Activated naive CD4-positive, alpha-beta T cell treated with Interleukin-2 at 50 U/mL for 16 hours (primary cell): ENCODE measurements at places on chromosomes 4 and X.

DNA sequence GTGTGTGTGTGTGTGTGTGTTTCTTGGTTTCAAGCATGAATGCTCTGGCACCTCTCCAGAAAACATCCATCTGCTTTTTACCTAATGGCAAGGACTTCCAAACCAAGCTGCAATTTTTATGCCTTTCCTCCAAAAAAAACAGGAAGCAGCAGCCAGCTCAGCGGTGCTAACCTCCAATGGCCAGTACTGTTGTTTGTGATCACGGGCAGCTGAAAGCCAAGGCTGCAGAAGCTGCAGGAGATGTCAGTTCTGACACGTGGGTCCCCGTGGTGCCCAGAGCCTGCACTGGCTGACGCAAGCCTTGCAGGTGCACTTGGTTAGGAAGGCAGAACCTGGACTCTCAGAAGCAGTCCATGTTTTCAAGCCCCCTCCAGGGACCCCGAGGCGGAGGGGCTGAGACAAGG is 313.6 kb upstream of the DDX53 start:
- DNase-seq: no peak

- no peak for DNase-seq
Measured at GRCh38 chrX:10401239-10401638, 219.1 kb downstream of the MID1 start.

- DNase-seq: no peak
Measured at GRCh38 chr4:154194649-154195048, 296.9 kb downstream of the DCHS2 start.

GRCh38 chrX:133402830-133403625 is 12.3 kb downstream of the GPC4 start:
- no peak for DNase-seq

DNA sequence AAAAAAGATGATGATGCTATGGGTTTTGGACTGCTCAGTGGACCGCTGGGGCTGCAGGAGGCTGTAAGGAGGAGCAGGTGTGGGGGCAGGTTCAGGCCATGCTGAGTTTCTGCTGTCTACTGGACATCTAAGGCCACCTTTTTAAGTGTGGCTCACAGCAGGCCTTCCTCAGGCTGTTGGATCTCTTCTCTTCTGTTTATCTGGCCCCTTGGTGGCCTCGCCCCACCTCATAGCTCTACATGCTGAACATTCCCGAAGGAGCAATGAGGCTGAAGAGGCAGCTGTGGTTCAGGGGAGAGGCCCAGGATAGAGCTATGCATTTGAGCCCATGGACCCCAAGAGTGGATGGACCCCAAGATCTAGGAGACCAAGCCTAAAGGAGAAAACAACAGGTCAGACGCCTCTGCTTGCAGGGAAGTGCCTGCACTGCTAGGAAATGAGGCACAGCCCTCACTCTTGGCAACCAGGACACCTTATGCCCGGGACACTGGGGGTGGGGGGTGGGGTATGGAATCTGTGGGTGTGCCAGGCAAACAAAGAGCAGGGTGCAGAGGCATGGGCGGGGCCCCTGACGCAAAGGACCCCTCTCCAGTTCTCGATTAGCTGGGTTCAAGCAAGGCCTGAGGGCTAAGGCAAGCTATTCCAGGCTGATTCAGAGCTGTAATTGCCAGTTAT is 168.9 kb downstream of the BCOR start:
- no peak for DNase-seq

GRCh38 chrX:118864063-118864635 is 40.5 kb downstream of the ZCCHC12 start:
- no peak for DNase-seq

DNA sequence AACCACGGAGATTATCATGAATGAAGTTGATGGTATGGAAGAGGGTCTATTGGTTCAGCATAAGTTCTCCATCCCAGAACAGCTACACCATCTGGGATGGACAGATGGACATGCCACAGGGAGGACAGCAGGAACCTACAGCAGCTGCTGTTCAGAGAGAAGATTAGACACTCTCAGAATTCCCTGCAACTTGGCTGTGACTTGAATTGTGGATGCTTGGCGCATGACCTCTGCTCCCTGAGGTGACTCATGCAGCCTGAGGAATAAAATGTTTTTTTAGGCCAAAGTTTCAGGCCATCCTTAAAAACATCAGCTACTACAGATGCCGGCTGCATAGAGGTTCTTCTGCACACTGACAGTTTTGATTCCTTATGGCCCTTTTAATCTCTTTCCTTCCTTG is 97.3 kb downstream of the RS1 start:
- DNase-seq: no peak

DNA sequence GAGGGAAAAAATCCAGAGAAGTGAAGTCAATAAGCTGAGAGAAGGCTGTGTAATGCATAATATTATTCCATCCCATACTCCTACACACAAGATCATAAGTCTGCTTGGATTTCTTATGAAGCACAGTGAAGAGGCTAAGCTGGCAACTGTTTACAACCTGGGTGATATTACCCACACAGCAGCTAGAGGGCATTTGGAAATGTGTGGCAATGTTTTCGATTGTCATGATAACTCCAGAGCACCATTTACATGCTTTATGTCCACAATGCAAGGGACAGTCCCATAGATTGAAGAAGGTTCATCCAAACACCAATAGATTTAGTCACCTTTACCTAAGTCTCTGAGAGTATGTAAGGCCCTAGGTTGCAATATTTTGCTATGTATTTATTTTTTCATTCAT is 412.2 kb downstream of the PPP3CA start:
- no peak for DNase-seq
